ENCODE measurements at places on chromosomes 12 and 14.

GRCh38 chr14:44576356-44576755 lies 69.3 kb upstream of the FSCB start:
- DNase-seq, result no peak

DNA sequence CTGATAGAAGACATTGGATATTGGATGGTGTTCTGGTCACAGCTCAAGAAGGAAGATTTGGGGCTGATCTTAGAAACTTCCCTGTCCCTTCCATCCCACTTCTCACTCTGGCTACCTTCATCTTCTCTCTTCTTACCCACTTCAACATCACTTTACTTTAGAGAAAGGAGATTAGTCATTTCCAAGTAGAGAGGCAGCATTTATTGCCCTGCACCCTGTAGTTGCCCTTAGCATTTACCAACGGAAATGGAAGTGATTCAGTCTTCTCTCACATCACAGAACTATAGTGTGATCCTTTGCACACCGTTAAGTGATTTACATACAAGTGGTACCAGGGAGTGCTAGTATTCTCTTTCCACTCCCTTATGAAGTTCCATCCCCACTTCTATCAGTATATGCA lies 52.4 kb downstream of the PHLDA1 start:
- DNase-seq, result peak; percentile 34

DNA sequence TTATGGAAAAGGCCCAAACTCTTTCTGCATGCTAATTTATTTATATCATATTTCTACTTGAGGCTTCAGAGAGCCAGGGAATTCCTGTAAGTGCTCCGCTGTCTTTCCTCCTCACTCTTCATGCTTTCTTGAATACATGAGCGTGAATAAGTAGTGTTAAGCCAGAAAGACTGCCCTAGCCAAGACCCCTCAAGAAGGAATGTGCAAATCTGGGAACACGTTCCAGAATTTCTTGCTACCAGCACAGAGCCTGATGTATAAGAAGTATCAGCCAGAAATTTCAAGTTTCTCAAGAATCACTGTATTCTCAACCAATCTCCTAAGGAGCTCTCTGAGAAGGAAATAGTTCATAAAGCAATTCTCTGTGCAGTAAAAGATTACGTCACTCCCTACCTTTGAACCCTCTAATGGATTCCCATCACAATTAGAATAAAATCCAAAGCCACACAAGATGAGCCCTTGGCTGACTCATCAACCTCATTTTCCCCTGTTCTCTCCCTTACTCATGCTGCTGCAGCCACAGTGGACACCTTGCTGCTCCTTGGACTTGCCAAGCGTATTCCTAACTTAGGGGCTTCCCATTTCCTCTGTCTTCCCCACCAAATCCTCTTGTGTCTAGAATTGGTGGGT lies 6.9 kb upstream of the TSPAN8 start:
- no peak for DNase-seq

GRCh38 chr12:131833896-131834641 lies 5.9 kb downstream of the MMP17 start:
- no peak for DNase-seq

DNA sequence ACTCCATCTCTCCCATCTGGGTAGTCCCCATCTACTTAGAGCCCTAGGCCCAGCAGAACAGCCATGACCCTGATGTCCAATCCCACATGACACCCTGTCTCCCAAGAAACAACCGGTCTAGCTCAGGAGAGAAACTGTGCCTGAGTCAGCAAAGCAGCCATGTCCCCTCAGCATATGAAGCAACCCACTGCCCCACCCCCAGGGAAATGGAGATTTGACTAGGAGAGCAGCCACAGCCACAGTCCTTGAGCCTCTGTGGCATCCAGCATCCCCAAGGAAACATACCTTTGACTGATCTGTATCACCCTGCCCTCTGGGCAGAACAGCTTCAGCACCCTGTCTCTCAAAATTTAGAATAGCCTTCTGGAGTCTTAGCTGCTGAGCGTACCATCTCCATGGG lies 641.9 kb upstream of the FBXO33 start:
- no peak for DNase-seq

DNA sequence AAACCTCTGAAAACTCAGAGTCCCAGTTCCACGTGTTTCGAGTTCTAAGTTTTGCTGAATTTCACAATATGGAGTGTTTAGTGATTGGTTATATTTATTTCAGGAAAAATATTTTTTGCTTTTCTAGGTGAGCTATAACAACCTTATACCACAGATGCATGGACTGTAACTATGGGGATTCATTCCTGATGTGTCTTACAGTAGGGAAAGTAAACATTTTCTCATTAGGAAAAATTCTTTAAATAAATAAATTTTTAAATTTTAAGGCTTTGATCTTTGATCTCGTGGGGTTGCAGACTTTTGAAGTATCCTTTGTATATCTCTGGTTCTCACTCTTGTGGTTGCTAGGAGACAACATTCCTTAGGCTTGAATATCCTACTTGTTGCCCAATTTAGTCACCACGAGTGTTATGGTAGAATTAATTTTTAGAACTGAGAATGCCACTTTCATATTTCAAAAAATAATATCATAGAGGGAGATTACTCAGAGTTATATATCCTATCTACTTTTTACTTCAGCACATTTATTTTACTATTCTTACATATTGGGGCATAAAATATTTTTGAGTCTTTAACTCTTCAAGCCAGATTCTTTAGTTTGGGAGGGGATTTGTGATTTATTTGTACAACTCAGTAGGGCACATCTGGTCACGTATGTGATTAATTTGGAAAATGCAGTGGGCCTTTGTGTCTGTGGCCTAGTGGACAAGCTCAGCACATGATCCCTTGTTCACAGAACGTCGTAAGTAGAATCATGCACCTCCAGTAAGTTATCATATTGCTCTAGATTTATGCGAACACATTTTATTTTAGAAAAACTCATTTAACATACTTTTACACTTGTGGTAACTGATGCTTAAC lies 224.0 kb downstream of the TTC6 start:
- no peak for DNase-seq

GRCh38 chr14:69573831-69574262 lies 824 bp downstream of the CCDC177 start:
- DNase-seq, result no peak

- DNase-seq, result no peak
These were observed 36.6 kb downstream of the MNAT1 start for GRCh38 chr14:60771117-60771516.

- peak; percentile 12 for DNase-seq
These were observed 508.6 kb downstream of the FLRT2 start for GRCh38 chr14:86038387-86039042.

GRCh38 chr12:67852701-67853100 lies 136.5 kb upstream of the IFNG-AS1 start:
- DNase-seq, result no peak

DNA sequence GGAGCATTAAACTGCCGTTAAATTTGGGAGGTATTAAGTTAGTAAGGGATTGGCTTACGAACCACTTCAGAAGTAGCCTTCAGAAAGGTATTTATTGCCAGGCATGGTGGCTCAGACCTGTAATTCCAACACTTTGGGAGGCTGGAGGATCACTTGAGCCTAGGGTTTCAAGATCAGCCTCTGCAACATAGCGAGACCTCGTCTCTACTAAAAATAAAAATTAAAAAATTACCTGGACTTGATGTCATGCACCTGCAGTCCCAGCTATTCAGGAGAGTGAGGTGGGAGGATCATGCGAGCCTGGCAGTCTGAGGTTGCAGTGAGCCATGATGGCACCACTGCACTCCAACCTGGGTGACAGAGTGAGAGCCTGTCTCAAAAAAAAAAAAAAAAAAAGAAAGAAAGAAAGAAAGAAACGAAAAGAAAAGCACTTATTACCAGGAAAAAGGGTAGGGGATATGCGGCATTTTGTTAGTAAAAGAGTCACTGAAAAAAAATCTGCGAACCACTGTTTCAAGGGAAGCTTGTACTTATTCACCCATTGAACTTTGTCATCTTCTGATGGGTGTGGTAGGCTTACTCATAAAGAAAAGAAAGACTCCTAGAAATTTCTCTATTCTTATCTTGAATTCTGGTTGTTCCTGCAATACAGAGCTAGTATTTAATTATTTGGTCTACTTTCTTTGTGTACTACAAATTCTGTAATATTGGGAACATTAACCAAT lies 33.6 kb upstream of the PLEKHA5 start:
- DNase-seq, result no peak

DNA sequence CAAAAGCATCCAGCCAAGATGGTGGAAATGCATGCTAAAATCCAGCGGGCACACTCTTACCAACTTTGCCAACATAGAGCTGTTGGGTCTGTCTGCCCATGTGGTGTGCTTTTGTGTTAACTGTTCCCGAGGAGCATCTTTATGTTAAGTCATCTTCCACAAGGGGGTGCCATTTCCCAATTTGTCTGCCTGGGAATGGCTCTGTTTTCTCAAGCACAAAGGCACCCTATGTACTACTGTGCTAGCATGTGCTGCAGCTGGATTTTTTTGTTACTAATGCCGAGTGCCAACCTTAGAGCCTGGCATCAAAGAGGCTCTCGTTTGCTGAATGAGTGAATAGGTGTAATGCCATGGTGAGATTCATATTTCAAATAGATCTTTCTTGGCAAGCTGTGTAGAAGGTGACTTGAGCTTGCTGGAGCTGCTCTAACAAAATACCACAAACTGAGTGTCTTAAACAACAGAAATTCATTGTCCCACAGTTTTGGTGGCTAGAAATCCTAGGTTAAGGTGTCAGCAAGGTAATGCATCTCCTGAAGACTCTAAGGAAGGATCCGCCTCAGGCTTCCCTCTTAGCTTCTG lies 74.3 kb downstream of the TRHDE start:
- DNase-seq, result peak; percentile 14

GRCh38 chr14:22332686-22333421 lies 256.2 kb downstream of the DAD1 start:
- no peak for DNase-seq

DNA sequence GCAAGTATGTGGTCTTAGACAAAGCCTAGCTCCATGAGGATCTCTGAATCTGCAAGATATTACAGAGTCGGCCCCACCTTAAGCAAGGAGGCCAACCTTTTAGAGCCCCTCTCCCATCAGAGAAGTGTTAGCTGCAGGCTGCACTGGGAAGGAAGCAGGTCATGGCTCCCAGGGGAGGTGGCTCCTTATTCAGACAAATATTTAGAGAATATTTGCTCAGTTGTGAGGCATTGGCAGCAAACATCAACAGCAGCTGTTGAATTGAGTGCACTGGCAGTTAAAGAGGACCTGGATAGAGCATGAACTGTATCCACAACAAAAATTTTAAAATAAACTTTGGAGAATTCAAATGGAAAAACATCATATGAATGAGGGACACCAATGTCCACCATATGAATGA lies 44.7 kb downstream of the FSCB start:
- no peak for DNase-seq

GRCh38 chr14:67417633-67418032 lies 5.7 kb upstream of the PLEK2 start:
- no peak for DNase-seq

GRCh38 chr14:47366006-47366405 lies 309.4 kb downstream of the MDGA2 start:
- no peak for DNase-seq

- DNase-seq, result no peak
These were observed 218.0 kb downstream of the ZFP36L1 start for GRCh38 chr14:68574906-68575305.

DNA sequence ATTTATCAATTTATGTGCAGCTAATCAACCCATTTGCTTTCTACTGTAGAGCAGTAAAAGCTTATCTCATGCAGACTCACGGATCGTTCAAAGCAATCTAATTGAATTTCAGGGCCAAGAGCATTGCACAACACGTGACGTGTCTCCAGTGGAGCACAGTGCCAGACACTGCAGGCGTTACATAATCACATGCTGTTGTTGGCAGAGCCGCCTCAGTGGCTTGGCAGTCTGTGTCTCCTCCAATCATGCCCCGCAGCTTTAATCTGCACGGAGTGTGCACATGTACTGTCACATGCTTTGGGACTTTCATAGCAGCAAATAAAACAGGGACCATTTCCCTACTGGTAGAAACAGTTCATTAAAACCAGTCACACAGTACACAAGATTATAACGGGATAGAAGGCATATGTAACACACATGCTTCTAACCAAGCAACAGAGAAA lies 309.3 kb downstream of the ITPR2 start:
- DNase-seq, result no peak

DNA sequence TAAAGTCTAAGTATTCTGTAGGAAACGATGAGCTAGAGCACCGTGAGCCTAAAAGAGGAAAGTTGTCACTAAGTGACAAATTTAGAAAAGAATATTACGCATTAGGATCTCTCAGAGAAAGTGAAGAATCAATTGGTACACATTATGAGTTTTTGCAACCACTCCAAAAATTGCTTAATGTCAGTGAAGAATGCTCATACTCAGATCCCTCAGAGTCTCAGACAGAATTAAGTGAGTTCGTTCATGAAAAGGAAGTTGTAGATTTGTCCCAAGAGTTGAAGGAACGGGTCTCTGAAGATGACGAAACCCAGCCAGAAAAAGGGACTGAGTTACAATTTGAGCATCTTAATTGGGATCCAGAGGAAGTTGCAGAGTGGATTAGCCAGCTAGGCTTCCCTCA lies 1.5 kb downstream of the SAMD15 start:
- DNase-seq, result no peak

GRCh38 chr14:76775695-76776427 lies 14.6 kb downstream of the VASH1 start:
- no peak for DNase-seq

- DNase-seq, result no peak
These were observed 28.3 kb downstream of the NID2 start for GRCh38 chr14:52040598-52040997.

- no peak for DNase-seq
These were observed 199.5 kb downstream of the ANO6 start for GRCh38 chr12:45415393-45415817.

- DNase-seq, result no peak
These were observed 276.3 kb downstream of the DUSP6 start for GRCh38 chr12:89075880-89076540.
